ENCODE measurements at places on chromosomes 4 and X. TPM values are rescaled to one million over a fixed set of nuclear protein-coding genes. Genes with fewer than 3 reads are reported as not detected.

SOX3 gene
- total RNA-seq, result not detected

STS gene
- total RNA-seq, result 1.6 TPM

DNA sequence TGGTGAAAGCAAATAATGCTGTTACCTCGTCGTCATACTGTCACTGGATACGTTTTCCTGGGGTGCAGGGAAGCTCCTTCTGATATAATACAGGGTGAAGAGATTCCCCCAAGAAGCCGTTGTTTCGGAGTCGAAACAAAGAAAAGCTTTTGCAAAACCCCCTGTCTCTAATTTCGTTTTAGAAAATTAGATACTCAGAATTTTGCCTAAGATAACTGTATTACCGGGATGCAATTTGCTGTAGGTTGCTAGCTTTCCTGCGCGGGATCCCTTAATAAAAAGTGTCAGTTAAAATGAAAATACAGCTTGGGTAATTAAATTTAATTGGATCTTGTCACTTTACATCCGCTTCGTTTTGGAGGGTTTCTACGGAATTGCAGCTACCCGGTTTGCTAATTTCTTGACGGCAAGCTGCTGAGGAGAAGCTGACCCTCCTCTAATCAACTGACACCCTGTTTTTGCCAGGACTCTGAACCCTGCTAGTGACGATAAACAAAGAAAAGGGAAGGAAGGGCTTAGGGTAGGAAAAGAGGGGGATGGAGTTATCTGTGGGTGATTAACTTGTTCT lies 174.6 kb downstream of the SHOX start:
- no peak for DNase-seq

GRCh38 chr4:78313754-78314120 lies 237.8 kb upstream of the ANXA3 start:
- no peak for DNase-seq

DNA sequence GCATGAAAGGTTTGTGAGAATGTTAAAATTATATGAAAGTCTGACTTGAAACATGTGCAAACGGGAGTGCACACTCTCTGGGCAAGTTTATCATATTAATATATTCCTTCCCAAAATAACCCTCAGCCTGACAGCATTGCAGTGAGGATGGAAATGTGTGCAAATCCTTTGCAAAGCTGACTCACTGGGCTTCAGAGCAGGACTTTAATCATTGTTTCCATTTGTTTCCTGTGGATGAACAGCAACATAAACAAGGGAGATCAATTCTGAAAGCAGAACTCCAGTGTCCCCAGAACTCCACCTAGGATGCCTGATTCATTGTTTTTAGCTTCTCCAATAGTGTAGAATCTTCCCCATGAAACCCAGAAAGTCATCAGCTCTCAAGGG lies 32.9 kb downstream of the SLC2A9 start:
- DNase-seq, result no peak

DNA sequence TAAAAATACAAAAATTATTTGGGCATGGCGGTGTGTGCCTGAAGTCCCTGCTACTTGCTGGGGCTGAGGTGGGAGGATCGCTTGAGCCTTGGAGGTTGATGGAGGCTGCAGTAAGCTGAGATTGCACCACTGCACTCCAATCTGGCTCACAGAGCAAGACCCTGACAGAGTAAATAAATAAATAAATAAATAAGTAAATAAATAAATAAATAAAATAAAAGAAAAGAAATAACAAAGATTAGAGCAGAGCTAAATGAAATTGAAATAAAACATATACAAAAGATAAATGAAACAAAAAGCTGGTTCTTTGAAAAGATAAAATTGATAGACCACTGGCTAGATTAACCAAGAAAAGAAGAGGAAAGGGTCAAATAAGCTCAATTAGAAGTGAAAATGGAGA lies 43.1 kb downstream of the HPGD start:
- no peak for DNase-seq

- no peak for DNase-seq
Observed at GRCh38 chr4:163673848-163674697, 179.6 kb downstream of the TMA16 start.

- DNase-seq, result no peak
Observed at GRCh38 chr4:163665521-163666331, 171.2 kb downstream of the TMA16 start.

PPEF1 gene
- 0.30 TPM for total RNA-seq

DNA sequence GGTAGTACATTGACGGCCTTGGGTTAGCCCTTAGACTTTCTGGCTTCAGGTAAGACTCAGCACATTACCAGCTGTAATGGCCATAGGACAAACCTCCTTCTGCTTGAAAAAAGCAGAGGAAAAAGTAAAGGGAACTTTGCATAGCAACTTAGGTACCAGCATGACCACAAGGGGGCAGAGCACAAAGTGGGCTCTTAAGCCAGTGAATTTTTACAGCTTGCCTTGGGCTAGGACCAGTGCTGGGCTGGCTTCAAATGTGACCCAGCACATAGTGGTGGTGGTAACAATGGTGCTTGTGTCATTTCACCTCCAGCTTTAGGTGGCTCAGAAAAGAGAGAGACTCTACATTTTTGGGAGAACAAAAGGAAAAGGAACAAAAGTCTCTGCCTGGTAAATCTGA lies 66.1 kb downstream of the KLHL4 start:
- DNase-seq, result no peak

DNA sequence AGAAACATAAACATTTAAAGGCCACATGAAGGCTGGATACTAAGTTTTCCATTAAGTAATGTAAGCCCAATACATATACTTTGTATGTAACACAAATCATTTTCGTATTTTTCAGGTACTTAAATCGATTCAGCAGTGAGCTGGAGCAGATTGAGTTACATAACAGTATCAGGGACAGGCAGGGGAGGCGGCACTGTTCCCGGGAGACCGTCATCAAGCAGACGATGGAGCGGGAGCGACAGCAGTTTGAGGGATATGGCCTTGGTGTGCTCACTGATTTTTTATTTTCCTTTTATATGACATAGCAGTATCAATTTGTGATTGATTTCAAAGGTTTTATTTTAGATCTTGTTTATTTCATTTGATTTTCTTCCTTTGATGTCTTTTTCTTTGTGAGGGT lies 20.7 kb downstream of the TMA16 start:
- DNase-seq, result no peak

FAM9C gene
- not detected for total RNA-seq

PLP1 gene
- not detected for total RNA-seq

PLAC8 gene
- total RNA-seq, result 14.9 TPM

ZNF185 gene
- 0.61 TPM for total RNA-seq

DCUN1D4 gene
- total RNA-seq, result 19.4 TPM

GRCh38 chrX:122591546-122591945 lies 592.5 kb upstream of the GRIA3 start:
- no peak for DNase-seq

DNA sequence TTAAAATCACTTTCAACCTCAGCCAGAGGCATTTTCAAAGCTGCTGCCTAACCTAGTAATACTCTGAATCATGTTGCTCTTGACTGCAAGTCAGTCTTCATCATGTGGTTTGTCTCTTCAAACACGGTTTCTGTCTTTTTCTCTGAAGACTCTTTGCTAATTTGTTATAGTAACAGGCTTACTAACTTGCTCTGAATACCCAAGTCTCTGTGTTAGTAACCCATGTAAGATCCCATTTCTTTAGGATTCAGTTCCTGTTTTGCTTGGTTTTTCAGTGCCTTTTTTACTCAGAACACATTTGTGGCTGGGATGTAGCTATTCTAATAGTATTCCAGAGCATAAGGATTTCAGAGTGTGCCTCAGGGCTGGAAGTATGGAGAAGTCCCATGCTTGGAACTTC lies 1450.6 kb upstream of the IGFBP7 start:
- no peak for DNase-seq

DNA sequence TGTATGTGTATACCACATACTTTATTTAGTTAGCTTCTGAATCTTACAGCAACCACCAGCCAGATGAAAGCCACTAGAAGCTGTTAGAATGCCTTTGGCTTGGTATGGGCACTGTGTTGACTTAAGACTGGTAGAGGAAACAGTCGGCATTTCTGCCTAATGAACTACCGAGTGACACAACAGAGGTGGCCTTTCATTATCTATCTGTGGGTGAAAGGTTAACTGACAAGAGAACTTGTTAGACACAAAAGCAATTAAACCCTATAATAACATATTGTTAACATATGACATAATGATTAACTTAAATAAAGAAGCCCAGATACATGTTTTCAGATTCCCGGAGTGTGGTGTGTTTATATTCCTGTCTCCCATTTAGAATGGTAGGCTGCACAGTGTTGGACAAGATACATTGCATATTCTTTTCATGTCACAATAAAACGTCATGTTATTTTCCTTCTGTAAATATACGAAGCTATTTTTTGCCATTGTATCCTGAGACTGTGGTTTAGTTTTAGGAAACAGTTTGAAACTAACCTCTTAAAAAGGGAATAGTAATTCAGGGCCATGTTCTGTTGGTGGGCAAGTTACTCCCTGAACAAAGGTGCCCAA lies 181.5 kb downstream of the SLIT2 start:
- no peak for DNase-seq

TEX11 gene
- not detected for total RNA-seq

KCNE5 gene
- total RNA-seq, result 0.57 TPM
